ENCODE measurements at places on chromosomes 11 and 22.

DNA sequence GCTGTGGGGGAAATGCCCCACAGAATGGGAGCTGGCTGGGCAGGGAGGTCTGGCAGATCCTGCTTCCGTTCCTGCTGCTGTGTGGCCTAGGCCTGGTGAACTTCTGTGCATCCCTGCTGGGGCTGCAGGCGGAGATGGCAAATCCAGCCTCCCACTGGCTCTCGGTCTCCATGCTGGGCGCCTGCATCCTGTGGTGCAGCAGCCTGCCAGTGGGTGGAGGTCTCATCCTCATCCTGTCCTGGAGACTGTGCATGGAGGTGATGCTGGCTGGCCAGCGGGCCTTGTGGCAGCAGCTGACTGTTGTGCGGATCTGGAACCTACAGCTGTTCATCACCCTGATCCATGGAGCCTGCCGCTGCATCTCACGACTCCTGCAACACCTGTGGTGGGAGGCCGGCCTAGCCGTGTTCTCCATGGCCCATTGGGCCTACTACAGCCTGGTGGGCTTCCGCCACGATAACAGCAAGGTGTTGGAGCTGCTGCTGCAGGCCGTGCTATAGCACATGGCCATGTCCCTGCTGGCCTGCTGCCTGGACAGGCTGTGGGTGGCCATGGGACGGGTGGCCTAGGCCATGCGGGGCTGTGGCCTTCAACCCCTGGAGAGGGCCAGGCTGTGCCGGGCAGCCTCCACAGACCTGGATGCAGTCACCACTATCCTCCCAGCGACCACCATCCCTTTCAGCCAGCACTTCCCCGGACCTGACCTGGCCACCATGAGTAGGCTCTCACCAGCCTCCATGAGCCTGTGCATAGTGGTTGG, 8.8 kb upstream of the RPL3 start:
- no peak for DNase-seq

DNA sequence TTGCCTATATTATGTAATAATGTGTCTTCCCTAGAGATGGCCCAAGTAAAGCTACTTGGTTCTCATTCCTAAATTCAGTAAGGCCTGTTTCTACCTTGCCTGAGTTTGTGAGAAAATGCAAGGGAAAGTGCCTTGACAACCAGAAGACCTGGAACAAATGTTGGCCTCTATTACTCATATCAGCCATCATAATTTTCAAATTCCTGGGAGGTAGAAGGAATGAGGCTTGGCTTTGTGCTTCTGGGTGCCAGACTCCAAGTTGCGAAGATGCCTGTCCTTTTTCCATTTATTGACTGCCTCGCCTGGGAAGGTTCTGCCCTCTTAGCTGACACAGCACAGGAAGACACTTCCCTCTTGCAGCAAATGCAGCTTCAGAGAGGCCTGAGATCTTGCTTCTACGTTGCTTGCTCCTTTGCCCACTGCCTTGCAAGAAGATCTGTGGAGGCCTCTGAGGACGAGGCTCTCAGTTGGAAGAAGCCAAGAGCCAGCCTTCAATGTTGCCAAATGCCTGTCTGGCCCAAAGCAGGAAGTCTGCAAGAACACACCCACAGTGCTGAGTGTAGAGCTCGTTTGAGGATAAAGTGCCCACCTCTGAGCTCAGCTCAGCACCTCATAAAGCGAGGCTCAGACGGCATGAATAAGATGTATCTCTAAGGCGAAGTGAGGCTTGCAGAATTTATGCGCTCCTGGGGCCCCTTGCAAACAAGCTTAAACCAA, 120.1 kb downstream of the GALNT18 start:
- DNase-seq, result no peak

- no peak for DNase-seq
These were observed 136.4 kb downstream of the BUD13 start for GRCh38 chr11:116636341-116636929.

DNA sequence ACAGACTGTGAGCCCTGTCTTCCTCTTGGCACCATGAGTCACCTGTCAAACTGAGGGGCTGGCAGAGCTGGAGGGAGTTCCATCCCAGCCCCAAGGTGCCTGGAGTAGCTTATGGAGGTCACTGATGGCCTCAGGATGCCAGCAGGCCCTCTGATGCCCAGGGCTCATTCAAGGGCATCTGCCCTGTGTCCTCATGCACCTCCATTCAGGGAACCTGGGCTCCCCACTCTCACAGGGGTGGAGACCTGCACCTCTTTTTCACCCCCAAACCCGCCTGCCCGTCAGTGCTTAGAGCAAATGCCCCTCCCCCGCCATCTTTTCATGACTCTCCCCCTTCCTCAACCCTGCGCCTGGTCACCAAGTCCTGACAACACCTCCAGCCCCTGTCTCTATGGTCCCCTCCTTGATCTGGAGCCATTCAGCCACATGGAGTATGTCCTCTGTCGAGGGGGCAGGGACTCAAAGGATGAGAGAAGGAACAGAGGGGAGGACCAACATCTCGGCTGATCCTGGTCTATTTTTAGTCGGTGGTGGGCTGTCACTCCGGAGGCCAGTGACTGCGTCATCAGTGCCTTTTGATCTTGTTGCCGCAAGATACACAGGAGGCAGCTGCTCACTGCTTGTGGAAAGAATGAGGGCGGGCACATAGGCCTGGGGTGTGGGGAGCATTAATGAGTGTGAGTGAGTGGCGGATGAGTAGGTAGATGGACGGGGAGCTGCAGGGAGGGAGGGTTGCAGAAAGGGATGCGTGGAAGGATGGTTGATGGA, 72.2 kb downstream of the CDKN1C start:
- no peak for DNase-seq

GRCh38 chr11:111089759-111090158, 155.8 kb upstream of the POU2AF2 start:
- DNase-seq, result no peak

GRCh38 chr11:2734181-2735052, 34.6 kb upstream of the KCNQ1OT1 start:
- DNase-seq, result no peak

GRCh38 chr22:45718391-45718790, 46.8 kb downstream of the ATXN10 start:
- DNase-seq, result no peak

- no peak for DNase-seq
These were observed 6.1 kb upstream of the ARAP1 start for GRCh38 chr11:72758304-72758689.

DNA sequence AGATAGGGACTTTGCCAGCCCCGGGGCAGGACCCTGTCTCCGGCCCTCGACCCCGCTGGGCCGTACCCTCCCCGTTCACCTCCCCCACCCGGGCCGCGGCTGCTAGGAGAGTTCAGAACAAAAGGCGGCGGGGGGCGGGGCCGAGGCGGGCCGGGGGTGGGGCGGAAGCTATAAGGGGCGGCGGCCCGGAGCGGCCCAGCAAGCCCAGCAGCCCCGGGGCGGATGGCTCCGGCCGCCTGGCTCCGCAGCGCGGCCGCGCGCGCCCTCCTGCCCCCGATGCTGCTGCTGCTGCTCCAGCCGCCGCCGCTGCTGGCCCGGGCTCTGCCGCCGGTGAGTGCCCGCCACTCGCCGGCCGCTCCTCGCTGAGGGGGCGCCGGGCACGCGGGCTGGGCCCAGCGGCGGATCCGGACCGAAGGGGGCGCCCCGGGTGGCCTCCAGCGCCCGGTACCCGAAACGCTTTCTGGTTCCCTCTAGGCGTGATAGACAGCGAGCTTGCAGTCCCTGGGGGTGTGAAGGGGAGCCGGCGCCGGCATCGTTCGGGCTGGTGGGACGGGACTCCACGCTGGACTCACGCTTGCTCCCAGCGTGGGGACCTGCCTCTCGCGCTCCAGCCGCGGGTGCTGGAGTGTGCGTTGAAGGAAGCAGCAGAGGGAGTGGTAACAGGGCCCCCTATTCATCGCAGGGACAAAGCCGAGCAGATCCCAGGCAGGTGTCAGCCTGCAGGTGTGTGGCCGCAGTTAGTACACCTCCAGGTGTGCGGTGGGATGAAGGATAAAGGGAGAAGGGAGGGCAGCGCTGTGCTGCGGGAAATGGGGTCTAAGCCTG, at the start of gene MMP11:
Gene MMP11, plus strand, starts transcription at position 201 of the 825 bp plus-strand sequence. Its CDS starts 22 bp downstream, at position 223.
- DNase-seq, result peak; percentile 80

- no peak for DNase-seq
These were observed 1486.7 kb downstream of the BRD1 start for GRCh38 chr22:48340727-48341709.

GRCh38 chr22:27912101-27912500, 7.0 kb downstream of the PITPNB start:
- DNase-seq, result no peak

DNA sequence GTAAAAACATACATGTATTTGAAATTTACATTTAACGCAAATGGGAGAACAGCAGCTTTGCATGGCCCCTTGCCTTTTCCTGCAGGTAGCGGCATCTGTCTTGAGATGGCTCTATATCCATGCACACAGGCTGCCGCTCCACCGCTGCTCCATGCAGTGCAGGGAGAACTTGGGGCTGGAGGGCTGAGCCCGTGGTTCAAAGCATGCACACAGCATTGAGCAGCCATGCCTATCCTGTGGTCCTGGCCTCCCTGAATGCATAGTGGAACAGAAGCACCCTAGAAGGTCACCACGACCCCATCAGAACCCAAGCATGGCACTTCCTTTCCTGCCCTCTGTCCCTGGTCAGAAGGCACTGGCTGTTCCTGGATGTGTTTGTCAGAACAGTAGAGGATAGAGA, 35.0 kb upstream of the TP53I11 start:
- no peak for DNase-seq

DNA sequence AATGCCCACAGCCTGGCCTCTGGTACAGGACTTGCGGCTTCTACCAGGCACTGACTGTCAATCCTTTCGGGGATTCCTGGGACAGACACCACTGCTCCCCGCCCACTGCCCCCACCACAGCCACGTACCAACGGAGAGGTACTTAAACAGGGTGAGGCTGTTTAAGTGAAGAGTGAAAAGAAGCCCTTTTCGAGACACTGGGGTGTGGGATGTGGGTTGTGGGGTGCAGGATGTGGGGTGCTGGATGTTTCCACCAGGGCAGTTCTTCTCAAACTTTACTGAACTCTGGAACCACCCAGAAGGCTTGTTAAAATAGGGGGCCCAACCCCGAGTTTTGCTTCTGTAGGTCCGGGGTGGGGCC, 34.2 kb upstream of the PRR5 start:
- no peak for DNase-seq

GRCh38 chr11:118139578-118139977, 13.0 kb downstream of the SCN4B start:
- DNase-seq, result no peak

- no peak for DNase-seq
These were observed 3.2 kb upstream of the PCF11 start for GRCh38 chr11:83153764-83154163.

- peak; percentile 72 for DNase-seq
These were observed 15.2 kb upstream of the CDC42EP1 start for GRCh38 chr22:37544955-37545702.

DNA sequence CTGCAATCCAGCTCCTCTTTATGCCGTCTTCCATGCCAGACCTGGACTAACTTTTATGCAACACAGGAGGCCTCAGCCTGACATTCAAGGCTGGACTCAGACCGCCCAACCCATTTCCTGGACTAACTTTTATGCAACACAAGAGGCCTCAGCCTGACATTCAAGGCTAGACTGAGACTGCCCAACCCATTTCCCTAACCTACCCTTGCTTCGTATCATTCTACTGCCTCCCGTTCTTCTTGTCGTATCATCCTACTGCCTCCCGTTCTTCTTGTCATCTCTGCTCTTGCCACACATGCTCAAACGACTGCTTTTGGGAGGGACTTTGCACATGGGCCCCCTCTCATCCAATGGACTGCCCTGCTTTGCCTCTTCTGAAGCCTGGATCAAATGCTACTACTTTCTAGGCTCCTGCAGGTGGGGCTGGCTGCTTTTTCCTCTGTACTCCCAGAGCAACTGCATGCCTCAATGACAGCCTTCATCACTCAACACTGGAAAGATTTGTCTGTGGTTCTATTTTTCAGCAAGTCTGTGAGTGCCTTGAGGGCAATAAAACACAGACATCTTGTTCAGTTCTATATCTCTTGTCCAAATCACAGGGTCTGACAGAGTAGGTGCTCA, 7.8 kb downstream of the TBC1D10A start:
- DNase-seq, result no peak

GRCh38 chr11:112410325-112410724, 149.7 kb upstream of the PLET1 start:
- DNase-seq, result no peak

DNA sequence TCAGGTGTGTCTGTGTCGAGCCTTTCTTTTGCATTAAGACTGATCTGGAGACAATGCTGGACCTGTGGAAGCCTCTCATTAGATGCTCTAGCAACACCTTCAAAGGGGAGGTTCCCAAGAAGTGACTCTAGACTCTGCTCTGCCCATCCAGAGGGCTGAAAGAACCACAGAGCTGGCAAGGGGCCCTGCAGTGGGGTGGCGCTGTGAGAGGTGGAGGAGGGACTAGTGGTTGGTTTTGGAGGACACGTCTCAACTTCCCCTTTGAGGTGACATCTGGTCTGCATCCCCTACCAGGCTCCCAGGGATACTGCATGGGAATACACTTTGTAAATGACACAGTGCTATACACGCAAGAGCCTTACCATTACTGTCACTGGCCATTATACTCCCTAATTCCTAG, 34.2 kb upstream of the SYT13 start:
- no peak for DNase-seq

- DNase-seq, result peak; percentile 74
These were observed 1252.7 kb downstream of the BRD1 start for GRCh38 chr22:48574776-48575617.

DNA sequence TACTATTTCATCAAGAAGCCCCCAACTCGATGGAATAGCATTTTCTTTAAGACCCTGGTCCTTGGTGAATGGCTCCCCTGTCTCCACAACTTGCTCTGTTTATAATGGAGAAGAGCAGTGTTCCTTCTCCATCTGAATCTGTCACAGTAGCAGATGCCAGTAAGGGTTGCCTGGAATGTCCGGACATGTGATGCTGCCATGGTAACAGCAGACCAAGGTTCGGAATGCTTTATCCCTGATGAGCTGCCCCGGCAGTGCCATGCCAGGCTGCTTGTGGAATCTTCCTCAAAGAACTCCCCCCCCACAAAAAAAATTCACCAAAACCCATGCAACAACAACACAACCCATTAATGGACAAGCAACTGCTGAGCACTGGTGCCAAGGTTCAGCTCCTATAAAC, 72.5 kb downstream of the KCNC1 start:
- no peak for DNase-seq

DNA sequence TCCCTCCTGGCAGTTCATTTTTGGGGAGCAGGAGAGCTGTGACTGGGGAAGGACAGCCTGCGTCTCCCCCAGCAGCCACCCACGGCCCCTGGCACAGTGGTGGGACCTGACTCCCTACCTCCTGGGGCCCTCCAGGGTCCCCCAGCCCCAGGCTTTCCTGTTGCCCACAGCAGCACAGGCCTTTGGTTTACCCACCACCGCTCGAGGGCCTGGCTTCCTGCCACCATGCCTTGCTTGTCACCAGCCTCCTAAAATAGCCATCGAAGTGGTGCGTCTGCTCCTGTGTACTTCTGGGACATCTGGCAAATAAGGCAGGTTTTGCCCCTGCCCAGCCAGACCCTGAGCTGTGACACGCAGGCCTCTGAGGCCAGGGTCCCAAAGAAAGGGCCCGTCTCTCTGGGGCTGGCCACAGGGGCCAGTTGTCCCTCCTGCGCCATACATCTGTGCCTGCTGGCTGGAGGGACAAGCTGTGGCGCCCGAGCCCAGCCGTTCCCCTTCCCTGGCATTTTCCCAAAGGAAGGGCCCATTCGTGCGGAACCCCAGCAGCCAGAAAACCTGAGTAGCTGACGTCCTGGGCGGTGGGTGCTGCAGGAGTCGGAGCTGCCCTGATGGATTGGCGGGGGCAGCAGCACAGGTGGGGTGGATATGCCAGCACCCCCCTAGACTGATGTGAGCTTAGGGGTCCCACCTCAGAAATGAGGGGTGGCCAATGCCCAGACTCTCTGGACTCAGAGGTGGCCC, 14.6 kb downstream of the PHLDA2 start:
- no peak for DNase-seq

- DNase-seq, result no peak
These were observed 3.9 kb downstream of the TNNT3 start for GRCh38 chr11:1923201-1923956.

GRCh38 chr22:20580179-20580578, 72.8 kb downstream of the MED15 start:
- no peak for DNase-seq

Measured in right forelimb (tissue), 1 donor.